Stimulated activated CD8-positive, alpha-beta memory T cell treated with anti-CD3 and anti-CD28 coated beads, Interleukin-2, amount 100 ng/mL, for 1 hour (primary cell): ENCODE measurements at places on chromosomes 11 and 22.

GRCh38 chr11:72475381-72475780, 41.0 kb upstream of the CLPB start:
- DNase-seq: no peak

DNA sequence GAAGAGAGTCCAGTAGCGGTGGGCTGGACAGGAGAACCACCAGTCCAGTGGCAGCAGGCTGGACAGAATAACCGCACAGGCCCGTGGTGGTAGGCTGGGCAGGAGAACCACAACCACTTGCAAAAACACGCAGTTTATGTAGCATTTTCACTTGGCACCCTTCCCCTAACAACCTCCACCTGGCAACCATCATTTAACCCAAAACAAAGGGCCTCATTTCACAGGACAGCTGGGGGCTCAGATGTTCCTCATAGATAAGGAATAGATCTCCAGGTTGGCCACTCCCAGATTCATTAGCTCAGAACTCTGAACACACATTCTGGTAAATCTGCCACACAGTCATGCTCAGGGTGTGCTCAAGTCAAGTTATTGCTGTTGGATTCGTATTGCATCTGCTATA, 41.2 kb downstream of the SYTL2 start:
- DNase-seq: no peak

DNA sequence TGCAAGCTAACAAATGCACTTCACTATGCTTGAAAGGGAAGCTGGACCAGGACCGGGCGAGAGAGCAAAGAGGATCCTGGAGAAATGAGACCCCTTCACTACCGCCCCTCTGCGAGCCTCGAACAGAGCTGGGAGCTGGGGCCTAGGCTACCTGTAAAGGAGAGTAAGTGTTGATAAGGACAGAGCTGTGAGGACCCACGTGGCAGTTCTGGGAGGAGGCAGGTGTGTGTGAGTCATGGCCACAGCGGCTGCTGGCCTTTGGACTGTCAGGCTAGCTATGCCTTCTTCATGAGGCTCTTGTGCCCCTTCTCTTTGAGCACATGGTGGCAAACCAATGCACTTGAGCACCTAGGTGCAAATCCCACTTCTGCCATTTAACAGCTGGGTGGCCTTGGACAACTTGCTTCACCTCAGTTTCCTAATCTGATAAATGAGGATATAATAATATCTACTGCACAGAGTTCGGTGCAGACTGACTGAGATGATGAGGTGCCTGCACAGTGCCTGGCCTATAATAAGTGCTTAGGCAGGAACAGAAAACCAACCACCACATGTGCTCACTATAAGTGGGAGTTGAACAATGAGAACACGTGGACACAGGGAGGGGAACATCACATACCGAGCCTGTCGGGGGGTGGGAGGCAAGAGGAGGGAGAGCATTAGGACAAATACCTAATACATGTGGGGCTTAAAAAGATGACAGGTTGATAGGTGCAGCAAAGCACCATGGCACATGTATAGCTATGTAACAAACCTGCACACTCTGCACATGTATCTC, 35.3 kb upstream of the KCNJ11 start:
- DNase-seq: no peak

GRCh38 chr11:27317751-27318150, 45.3 kb downstream of the CCDC34 start:
- DNase-seq: no peak

GRCh38 chr11:103624708-103625623, 411.5 kb upstream of the DDI1 start:
- no peak for DNase-seq

DNA sequence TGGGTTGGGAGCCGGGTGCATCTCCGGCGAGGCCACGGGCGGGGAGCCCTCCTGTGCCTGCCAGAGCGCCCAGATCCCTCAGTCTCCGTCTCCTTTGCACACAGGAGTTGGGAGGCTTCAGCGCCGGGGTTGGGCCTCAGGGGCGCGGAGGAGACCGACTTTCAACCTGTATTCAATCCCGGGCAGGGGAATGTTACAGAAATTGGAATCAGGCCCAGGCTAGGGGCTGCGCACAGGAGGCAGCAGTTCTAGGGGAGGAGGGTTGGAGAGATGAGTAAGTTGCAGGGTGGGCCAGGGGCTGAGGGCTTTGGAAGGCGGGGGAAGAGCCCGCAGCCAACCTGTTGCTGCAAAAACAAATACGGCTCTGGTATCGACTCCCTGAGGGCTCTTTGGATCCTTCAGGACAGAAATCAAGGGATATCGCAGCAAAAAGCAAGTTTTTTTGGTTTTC, 640 bp upstream of the KCNA4 start:
- DNase-seq: no peak

DNA sequence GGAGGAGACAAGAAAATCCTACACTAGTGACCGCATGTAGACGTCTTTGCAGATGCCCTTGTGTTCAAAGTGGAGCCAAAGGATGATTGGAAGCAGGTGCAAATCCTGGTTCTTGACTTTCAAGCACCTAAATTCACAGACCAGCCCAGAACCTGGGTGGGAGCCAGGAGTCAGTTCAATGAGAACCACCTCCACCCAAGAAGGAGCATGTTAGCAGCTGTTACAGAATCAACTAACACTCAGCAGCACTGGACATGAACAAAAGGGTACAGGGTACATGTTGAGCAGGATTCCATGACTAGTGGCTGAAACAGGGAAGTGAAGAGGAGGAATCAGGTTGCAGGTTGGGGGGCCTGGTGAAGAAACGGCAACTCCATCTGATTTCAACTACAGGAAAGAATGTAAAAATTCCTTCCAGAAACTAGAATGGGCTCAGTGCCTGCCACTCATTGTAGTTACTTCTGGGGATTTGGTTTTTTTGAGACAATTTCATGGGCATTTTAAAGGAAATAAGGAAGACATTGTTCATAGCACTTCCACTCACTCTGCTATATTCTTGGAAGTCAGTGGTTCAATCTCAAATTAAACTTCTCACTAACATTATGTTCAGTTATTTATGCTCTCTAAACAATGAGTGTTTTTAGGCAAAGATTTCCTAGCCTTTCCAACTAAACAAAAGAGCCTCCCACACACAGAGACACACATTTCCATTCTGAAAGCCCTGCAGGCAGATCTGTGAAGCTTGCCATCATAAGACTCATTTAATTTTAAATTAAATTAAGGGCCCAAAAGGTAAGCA, 173.3 kb downstream of the CADM1 start:
- DNase-seq: no peak

DNA sequence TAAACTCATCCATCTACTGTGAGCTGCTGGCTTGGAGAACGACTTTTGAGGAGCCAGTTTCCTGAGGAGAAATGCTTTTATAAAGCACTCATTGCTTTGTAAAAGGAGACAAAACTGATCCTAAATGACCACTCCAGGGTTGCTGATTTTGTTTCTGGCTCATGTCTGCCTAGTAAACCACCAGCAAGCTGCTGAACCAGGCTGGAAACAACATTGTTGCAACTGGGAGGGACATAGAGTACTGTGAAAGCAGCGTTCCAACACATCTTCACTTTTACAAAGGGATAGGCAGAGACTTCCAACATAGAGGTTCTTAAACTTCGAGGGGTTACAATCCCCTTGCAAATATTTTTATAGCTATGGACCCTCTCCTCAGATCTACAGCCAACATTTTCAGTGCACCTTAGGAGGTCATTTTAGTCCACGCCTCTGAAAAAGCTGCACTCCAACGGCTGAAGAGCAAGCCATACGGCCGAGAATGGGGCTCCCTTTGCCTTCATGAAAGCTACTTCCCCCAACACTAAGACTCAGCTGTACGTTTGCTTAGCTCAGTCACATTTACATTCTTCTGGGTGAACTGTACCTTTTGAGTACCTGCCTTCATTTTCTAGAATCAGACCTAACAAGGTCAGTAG, 54.7 kb downstream of the PANX1 start:
- DNase-seq: no peak

- no peak for DNase-seq
Measured at GRCh38 chr11:70483077-70483861, 84.9 kb downstream of the CTTN start.

DNA sequence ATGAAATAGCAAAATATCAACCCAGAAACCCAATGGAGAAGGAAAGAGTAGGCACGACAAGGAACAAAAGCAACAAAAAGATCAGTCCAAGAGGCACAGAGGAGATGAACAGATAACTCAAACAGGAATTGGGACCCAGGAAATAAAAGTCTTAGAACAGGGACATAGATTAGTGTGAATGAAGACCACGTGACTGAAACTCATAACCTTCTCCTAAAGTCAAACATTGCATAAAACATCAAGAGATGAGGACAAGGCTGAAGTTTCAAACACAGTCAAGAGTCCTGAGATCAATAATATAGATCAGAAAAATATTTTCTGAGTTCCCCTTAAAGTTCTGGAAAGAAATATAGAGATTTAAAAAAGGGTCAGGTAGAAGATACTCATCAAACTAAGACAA, 24.4 kb upstream of the OR56B4 start:
- no peak for DNase-seq

GRCh38 chr11:17458268-17458667, 18.4 kb downstream of the ABCC8 start:
- DNase-seq: no peak

GRCh38 chr22:28909375-28909774, 26.0 kb downstream of the ZNRF3 start:
- no peak for DNase-seq

- no peak for DNase-seq
Measured at GRCh38 chr11:91209751-91210150, 986.9 kb upstream of the CHORDC1 start.
